Stimulated activated CD4-positive, alpha-beta T cell treated with anti-CD3 and anti-CD28 coated beads, Interleukin-15, amount 100 ng/mL, for 1 hour (primary cell): ENCODE measurements at places on chromosomes 7 and 10.

GRCh38 chr10:79061441-79062315 is 7.1 kb upstream of the ZMIZ1 start:
- DNase-seq = no peak

DNA sequence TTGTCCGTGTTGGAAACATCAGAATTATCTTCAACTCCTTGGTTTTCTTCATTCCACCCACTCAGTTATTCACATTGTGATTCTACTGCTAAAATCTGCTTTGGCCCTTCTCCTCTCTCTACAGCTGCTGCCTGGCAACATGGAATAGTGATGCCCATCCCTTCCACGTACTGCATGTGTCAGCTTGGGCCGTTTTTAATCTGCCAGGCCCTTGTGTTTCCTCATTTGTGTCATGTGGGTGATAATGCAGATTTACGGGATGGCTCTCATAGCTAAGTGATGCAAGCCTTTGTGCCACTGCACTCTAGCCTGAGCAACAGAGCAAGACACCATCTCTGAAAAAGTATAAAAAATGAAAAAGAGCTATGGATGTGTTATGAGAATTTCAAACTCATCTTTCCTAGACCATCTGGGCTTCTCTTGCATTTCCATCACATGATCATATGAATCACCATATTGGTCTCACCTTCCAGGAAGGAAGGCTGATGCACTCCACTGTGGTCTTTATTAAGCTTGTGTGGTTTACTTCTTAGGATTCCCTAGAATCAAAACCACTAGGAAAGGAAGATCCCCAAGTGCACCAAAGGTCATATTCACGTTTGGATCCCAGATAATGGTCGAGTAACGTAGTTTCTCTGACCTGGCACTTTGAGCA is 20.6 kb upstream of the CELF2 start:
- no peak for DNase-seq

GRCh38 chr7:42854571-42855118 is 57.2 kb downstream of the C7orf25 start:
- DNase-seq = no peak

- DNase-seq = no peak
These were observed 45.1 kb downstream of the TMEM60 start for GRCh38 chr7:77753173-77753572.

DNA sequence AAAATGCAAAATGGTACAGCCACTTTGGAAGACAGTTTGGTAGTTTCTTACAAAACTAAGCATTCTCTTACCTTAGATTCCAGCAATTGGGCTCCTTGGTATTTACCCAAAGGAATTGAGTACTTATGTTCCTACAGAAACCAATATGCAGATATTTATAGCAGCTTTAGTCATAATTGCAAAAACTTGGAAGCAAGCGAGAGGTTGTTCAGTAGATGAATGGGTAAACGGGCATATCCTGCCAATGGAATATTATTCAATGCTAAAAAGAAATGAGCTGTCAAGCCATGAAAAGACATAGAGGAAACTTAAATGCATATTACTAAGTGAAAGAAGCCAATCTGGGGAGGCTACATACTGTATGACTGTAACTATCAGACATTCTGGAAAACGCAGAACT is 926.7 kb downstream of the TYW1 start:
- DNase-seq = no peak

GRCh38 chr7:22885797-22886261 is 63.2 kb upstream of the TOMM7 start:
- no peak for DNase-seq

DNA sequence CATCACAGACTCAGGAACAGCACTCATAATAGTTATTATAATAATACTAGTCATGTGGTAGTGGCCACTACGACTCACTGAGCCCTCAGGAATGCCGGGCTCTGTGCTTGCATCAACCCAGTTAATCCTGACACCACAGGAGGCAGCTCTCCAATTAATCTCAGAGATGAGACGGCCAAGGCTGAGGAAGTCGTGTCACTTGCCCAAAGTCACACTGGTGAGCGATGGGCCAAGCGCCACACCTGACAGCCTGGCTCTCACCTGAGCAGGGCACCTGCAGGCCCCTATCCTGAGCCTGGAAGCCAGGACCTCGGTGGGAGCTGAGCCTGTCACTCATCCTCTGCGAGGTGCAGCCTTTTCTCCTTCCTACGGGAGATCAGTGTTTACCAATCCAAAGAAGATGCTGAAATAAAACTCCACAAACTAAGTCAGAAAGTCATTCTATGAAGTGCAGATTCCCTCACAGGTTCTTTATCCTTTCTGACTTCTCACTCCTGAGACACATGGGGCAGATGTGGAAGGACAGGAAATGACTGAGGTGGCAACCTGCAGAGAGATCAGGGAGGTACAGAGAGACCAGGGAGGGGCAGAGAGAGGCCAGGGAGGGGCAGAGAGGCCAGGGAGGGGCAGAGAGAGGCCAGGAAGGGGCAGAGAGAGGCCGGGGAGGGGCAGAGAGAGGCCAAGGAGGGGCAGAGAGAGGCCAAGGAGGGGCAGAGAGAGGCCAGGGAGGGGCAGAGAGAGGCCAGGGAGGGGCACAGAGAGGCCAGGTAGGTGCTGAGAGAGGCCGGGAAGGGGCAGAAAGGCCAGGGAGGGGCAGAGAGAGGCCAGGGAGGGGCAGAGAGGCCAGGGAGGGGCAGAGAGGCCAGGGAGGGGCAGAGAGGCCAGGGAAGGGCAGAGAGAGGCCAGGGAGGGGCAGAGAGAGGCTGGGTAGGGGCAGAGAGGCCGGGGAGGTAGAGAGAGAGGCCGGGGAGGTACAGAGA is 38.5 kb downstream of the VIPR2 start:
- DNase-seq = no peak

- no peak for DNase-seq
These were observed 62.7 kb upstream of the VIPR2 start for GRCh38 chr7:159207393-159207792.

GRCh38 chr10:89086801-89087521 is 96.4 kb downstream of the FAS start:
- no peak for DNase-seq

GRCh38 chr7:37234334-37234733 is 214.3 kb downstream of the ELMO1 start:
- DNase-seq = no peak

- DNase-seq = no peak
These were observed 6.5 kb downstream of the NACAD start for GRCh38 chr7:45082031-45082830.

DNA sequence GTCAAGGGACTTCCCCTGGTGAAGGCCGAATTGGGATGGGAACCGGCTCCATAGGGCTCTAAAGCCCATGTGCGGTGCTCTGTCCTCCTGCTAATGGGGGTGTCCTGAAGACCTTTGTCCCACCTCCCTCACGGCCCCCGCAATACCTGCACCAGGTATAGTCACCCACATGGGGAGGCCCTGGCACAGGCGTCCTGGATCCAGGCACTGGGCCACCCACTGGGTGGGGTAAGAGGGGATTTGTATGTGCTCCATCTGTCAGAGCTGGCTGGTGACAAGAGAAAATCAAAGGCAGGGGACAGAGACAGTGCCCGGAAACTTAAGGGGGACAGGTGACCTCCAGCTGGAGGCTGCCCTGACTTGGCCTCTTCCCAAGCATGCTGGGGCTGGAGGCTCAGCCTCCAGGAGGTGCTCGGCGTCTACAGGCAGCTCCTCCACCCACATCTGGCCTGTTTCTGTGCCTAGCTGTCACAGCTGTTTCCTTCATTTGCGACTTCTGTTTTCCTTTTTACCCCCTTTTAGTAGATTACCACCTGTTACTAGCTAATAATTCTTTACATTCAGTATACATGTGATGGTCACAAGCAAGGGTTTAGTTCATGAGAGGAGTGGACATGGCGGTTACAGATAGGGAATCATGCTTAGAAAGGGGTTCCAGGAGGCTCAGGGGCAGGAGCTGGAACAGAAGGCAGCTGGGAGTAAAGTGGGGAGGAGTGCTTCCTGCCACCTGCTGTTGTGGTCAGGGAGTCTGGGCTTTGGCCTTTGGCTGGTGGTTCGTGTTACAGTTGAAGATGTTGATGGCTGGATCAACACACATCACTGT is 2.3 kb upstream of the CUZD1 start:
- no peak for DNase-seq

GRCh38 chr10:123703195-123703790 is 37.1 kb downstream of the GPR26 start:
- no peak for DNase-seq

- no peak for DNase-seq
These were observed 134.0 kb upstream of the SEMA3A start for GRCh38 chr7:84328571-84328970.

- no peak for DNase-seq
These were observed 18.4 kb downstream of the VSTM4 start for GRCh38 chr10:49096890-49097445.

- DNase-seq = no peak
These were observed 190.1 kb upstream of the STK17A start for GRCh38 chr7:43392638-43393330.

GRCh38 chr10:129849452-129849750 is 114.7 kb downstream of the EBF3 start:
- DNase-seq = no peak

DNA sequence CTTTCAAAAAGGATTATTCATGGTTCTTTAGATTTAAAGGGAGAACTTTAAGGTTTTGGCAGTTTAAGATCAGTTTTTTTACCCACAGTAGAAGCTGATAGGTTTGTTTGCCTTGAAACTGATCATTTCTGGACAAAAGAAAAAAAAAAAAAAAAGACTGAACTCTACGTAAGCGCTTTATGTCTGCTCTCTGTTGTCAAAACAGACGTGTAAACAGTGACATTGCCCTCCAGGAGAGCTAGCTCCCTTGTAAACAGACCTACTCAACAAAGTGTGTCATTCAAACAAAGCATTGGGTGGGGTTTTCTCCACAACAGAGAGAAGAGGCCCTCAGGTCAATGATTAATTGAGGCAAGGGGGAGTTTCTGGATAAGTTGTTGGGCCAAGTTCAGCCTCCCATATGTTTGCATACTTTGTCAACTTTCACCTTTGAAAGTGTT is 568.1 kb upstream of the LRRN3 start:
- no peak for DNase-seq

- DNase-seq = no peak
These were observed 183.0 kb upstream of the KCND2 start for GRCh38 chr7:120089968-120090367.

GRCh38 chr10:35813219-35813618 is 171.1 kb upstream of the FZD8 start:
- DNase-seq = no peak

- DNase-seq = no peak
These were observed 34.2 kb downstream of the CAMK2B start for GRCh38 chr7:44291066-44291732.

DNA sequence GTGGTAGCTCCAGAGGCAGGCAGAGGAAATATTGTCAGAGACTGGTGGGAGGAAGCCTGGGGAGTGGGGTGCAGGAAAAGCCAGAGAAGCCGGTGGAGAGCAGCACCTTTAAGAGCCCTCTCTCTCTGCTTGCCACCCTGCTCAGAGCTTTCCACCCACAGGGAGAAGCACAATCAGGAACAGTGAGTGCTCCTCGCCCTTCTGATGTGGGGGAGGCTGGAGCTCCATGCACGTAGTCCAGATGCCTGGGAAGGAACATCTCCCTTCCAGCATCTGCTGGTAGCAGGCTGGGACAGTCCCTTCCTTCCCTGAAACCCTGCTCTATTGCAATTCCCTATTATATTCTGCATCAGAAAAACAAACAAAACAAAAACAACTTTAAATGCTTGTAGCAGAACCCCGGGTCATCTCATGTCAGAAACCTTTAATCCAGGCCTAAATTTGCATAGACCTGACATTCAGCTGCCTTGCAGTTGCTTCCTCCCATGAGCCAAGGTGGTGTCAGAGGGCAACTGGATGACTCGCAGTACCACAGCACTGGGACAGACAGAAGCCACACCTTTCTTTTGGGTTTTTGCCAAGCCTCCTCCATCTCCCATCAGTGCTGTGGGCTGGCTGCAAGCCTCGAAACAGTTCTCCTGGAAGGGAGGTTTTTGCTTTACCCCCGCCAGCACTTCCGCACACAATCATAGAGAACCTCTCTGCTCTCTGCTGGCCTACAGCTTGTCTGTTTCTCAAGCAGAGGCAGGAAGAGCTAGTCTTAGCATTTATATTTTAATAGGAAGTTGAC is 13.1 kb downstream of the AVPI1 start:
- no peak for DNase-seq

- DNase-seq = no peak
These were observed 2.9 kb downstream of the KLF6 start for GRCh38 chr10:3782146-3782450.

DNA sequence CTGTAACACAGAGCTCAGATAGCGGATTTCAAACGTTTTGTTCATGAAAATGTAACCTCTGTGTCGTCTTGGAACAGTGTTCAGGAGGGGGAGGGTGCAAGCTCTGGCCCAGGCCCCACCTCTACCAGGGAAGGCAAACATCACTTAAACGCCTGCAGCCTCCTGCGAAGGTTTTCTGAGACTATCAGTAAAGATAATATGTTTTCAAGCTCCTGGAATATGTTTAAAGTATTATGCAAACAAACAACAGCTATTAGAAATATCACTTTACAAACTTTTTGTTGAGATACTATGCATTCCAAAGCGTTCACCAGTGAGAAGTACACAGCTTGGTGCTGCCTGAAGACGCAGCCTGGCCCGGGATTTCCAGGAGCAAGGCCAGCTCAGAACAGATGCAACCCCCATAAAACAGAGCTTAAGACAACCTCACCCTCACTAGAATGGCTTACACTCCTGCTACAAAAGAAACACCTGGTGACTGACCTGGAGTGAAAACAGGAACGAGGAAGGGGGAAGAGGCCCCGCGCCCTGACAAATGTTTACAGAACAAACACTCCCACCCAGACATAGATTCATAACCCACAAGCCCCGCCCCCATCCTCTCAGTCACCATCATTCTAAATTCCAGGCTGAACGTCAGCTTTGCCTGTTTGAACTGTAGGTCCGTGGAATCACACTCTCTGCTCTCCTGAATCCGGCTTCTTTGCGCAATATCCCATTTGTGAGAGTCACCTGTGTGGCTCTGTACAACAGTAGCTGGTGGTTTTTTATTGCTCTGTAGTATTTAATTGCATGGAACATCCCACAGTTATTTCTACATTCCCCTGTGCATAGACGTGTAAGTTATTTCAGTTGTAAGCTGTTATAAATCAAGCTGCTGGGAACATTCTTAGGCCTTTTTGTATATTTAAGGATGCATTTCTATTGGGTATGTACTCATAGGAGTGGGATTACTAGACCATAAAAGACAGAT is 155.0 kb downstream of the PTPRN2 start:
- no peak for DNase-seq

GRCh38 chr10:128040681-128041080 is 85.5 kb downstream of the MKI67 start:
- DNase-seq = no peak

DNA sequence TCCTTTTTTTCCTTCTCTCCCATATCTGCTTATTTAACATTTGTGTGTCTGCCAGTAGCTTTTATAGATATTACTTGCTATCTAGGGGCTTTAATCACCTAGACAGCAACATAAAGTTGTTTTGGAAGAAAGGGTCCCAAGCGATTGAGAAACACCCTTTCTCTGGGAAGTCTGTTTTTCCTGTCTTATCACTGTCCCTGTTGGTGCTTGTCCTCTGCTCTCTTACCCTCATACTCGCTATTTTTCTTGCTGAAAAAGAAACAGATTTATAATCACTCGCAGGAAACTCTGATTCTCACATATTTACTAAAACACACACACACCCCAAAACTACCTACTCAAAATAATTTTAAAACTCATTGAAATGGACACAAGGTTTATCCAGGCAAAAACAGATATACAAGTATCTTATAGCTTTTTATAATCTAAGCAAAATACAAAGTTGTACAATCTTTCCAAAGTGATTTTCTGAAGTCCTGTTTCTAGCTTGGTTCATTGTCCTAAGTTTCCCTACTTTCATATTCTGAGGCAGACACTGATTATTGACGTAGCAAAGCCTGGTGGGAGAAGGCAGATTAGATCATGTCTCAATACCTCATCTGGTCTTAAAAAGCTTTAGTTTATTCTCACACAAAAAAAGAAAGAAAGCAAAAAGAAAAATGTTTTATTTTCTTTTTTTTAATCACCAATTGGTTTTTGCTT is 157.3 kb downstream of the CACNA2D1 start:
- DNase-seq = no peak
